ENCODE measurements at places on chromosomes 3 and 15. TPM values are rescaled to one million over a fixed set of nuclear protein-coding genes. Genes with fewer than 3 reads are reported as not detected.

The EPHA3 gene
- 0.99 TPM for total RNA-seq

The DAG1 gene
- 48.7 TPM for total RNA-seq

The CGNL1 gene
- total RNA-seq = 6.1 TPM

The BLOC1S6 gene
- 91.9 TPM for total RNA-seq

The EFCAB12 gene
- under 0.01 TPM for total RNA-seq

The KAT2B gene
- total RNA-seq = 7.7 TPM

The SCN11A gene
- under 0.01 TPM for total RNA-seq

The CCDC191 gene
- 1.8 TPM for total RNA-seq

The RAD18 gene
- 5.6 TPM for total RNA-seq

The SLC28A2 gene
- not detected for total RNA-seq

The MKRN2OS gene
- total RNA-seq = not detected

The MST1R gene
- total RNA-seq = 1.5 TPM

The SRGAP3 gene
- total RNA-seq = 10.0 TPM

The CLRN1 gene
- total RNA-seq = not detected

The SUSD5 gene
- total RNA-seq = 2.3 TPM

The CCR3 gene
- total RNA-seq = 0.26 TPM

The TMOD3 gene
- total RNA-seq = 30.6 TPM

The DAPK2 gene
- total RNA-seq = 14.4 TPM

The BHLHE40 gene
- total RNA-seq = 16.7 TPM

The ACAN gene
- under 0.01 TPM for total RNA-seq

The GOLGA8H gene
- under 0.01 TPM for total RNA-seq

The TM6SF1 gene
- total RNA-seq = 2.3 TPM

The STAG1 gene
- total RNA-seq = 48.0 TPM

The UBP1 gene
- total RNA-seq = 42.6 TPM
